ENCODE measurements at places on chromosomes 7 and 10.

- no peak for DNase-seq
Observed at GRCh38 chr7:47601881-47602249, 20.0 kb upstream of the TNS3 start.

DNA sequence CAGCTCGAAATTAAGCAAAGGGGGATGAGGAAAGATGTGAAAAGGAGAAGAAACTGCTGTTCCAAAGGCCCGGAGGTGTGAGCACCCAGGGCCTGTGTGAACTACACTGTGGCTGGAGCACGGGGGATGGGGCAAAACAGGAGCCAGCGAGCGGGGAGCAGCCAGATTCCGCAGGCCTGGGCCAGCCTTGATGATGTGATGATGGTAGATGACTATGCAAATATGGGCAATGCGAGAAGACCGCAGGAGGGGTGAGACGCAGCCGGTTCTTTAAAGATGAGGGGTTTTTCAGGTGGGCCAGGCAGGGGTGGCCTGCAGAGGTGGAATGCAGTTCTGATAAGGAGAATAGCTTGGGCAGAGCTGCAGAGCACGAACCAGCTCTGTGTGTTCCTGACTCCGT is 61.5 kb downstream of the LANCL2 start:
- DNase-seq, result no peak

DNA sequence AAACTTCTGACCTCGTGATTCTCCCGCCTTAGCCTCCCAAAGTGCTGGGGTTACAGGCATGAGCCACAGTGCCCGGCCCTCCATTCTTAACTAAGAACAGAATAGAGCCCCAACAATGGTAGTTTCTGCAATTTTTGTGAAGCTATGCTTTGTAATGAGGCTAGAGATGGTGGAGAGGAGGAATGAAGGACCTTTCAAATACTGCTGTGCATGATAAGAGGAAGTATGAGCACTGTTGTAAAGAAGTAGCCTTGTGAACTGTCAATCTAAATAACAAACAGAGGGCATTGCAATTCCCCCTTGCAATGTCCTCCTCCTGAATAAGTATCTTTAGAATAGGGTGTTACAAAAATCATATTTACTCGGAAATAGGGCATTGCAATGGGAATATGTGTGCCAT is 70.2 kb downstream of the EVX1 start:
- DNase-seq, result no peak

- DNase-seq, result no peak
Observed at GRCh38 chr7:123204206-123204835, 4.6 kb upstream of the SLC13A1 start.

DNA sequence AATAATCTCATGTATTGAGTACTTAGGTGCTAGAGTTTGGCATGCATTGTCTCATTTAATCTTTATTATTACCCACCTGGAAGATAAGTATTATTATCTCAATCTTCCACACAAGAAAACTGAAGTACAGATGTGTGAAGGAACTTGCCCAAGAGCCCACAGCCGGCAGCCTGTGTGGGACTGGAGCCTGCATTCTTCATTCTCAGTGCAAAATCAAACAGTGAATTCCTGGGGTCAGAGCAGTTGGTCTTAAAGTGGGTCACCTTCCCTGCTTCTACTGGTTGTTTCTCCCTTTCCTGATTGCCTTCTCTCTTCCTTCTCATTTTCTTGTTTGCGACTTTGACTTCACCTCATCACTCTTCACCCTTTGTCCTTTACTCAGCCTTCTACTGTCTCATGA is 144.7 kb upstream of the LYZL1 start:
- no peak for DNase-seq

DNA sequence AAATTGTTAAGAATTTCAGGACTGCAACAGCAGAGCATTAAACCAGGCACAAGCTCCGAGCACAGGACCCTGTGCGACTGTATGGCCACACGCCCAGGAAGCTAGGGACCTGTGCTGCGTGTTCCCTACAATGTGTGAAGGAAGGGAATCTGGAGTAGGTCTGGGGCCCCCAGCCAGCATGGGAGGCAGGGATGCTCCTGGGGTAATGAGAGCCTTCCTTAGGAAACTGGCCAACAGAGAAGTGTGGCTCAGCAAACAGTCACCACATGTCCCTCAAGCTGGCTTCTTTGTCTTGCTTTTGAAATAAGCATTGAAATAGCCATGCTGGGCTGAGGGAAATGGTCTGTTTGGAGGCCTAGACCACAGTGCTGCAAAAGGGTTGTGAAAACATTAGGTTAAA is 8.2 kb downstream of the BLNK start:
- no peak for DNase-seq

DNA sequence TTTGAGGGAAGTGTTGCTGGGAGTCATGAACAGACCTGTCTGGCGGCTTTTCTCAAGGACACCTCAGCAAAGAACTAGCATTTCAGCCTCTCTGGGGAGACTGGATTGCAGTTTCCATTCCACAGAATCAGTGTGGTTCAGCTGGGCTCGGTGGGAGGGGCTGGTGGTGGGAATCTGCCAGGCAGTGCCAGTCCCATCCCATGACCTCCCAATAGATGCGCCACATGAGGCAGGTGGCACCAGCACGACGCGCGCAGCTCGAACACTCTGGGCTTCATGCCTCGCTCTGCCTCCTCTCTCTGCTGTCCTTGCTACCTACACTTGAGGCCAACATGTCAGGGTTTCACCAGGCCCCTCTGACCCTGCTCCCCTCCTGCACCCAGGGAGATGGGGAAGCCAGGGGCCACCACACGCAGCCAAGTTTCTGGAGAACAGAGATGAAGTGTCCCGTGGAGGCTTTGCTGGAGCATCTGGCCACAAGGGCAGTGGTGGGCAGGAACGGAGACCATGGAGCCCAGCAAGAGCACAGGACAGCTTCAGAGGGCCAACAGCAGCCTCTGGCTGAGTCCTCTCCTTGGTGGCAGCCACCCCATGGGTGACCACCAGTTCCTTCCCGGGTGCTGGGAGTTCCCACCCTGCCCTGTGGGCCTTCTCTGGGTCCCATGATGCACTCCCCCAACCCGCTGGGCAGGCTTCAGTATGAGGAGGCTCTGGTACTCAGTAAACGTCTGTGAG is 2.3 kb downstream of the NACAD start:
- no peak for DNase-seq

DNA sequence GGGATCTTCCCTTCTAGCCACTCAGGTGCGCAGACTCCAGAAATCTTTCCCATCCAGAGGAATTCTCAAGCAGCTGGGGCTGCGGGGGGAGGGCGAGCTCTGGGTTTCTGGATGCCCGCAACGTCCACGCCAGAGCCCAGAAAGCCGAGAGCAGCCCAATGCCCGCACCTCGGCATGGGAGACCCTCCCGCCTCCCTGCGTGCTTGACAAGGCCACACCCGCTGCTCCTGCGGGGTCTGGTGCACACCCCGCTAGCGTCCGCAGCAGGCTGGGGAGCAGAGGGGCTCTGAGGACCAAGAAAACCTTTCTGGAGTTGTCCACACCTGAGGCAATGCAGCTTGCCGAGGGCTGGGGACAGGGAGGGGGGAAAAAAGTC is 66.2 kb downstream of the SLC29A4 start:
- DNase-seq, result no peak

GRCh38 chr7:106260136-106260561 is 24.6 kb downstream of the NAMPT start:
- no peak for DNase-seq

- no peak for DNase-seq
Observed at GRCh38 chr10:26064106-26064505, 130.1 kb downstream of the MYO3A start.

DNA sequence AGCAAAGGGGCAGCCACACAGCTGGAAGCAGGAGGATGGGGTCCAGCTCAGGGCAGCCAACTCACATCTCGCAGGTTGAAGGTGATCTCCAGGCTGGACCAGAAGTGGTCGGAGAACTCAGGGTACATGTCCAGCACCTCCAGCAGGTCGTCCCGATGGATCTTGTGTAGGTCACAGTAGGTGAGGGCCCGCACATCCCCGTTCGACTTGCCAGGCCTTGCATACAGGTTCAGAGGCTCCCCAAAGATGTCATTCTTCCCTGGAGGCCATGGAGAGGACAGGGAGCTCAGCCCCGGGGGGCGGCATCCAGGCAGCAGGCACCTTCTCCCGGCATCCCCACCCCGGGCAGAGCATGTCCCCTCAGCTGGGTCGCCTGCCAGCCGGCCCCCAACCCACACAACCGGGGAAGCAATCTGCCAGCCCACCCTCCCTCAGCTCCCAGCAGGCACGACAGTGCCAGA is 29.3 kb downstream of the KCNH2 start:
- DNase-seq, result no peak

Measured in activated gamma-delta T cell treated with Interleukin-2 at 50 U/mL for 16 hours (primary cell).